PC-3 (cell line): ENCODE measurements at places on chromosomes 11 and 22. TPM values are rescaled to one million over a fixed set of nuclear protein-coding genes. Genes with fewer than 3 reads are reported as not detected.

Gene BIK
- 24.6 and 29.4 TPM in 2 replicates for total RNA-seq

Gene RDX
- 86.2 and 131 TPM in 2 replicates for total RNA-seq

Gene ACR
- not detected in 2 replicates for total RNA-seq

Gene TRPM5
- 0.06 TPM in 1 of 2 replicates, not detected in the other for total RNA-seq

Gene C11orf42
- total RNA-seq: not detected in 2 replicates

Gene BTG4
- not detected in 2 replicates for total RNA-seq

Gene SMIM35
- not detected in 2 replicates for total RNA-seq

Gene KIRREL3
- total RNA-seq: 0.44 TPM in 1 of 2 replicates, not detected in the other

Gene APOA4
- not detected in 2 replicates for total RNA-seq

- no peaks in the 10 kb centered on the region for H3K36me3 ChIP-seq
- H3K27ac ChIP-seq: no peak overlapping the region
- no peak overlapping the region for H3K4me3 ChIP-seq
- peaks cover 29% of the 10 kb centered on the region for H3K27me3 ChIP-seq
- H3K4me1 ChIP-seq: no peaks in the 10 kb centered on the region
Observed at GRCh38 chr11:111419181-111419580, 40.1 kb upstream of the POU2AF1 start.

DNA sequence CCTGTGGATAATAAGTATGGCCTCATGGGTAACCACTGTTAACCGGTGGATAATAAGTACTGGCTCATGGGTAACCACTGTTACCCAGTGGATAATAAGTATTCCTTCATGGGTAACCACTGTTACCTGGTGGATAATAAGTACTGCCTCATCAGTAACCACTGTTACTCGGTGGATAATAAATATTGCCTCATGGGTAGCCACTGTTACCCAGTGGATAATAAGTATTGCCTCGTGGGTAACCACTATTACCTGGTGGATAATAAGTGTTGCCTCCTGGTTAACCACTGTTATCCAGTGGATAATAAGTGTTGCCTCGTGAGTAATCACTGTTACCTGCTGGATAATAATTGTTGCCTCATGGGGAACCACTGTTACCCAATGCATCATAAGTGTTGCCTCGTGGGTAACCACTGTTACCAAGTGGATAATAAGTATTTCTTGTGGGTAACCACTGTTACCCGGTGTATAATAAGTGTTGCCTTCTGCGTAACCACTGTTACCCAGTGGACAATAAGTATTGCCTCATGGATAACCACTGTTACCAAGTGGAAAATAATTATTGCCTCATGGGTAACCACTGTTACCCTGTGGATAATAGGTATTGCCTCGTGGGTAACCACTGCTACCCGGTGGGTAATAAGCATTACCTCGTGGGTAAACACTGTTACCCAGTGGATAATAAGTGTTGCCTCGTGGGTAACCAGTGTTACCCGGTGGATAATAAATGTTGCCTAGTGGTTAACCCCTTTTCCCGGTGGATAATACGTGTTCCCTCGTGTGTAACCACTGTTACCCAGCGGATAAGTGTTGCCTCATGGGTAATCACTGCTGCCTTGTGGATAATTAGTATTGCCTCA lies 26.6 kb upstream of the NXPE4 start:
- H3K4me1 ChIP-seq: no peaks in the 10 kb centered on the region
- H3K27me3 ChIP-seq: no peaks in the 10 kb centered on the region
- H3K36me3 ChIP-seq: no peaks in the 10 kb centered on the region
- H3K4me3 ChIP-seq: no peak overlapping the region
- H3K27ac ChIP-seq: no peak overlapping the region

GRCh38 chr22:48743601-48744282 lies 1083.9 kb downstream of the BRD1 start:
- DNase-seq: no peak
- no peaks in the 10 kb centered on the region for H3K27me3 ChIP-seq
- no peaks in the 10 kb centered on the region for H3K4me1 ChIP-seq
- no peak overlapping the region for H3K27ac ChIP-seq
- no peak overlapping the region for H3K4me3 ChIP-seq

- no peaks in the 10 kb centered on the region for H3K36me3 ChIP-seq
- no peak overlapping the region for H3K4me3 ChIP-seq
- H3K27me3 ChIP-seq: no peaks in the 10 kb centered on the region
- DNase-seq: no peak
- H3K4me1 ChIP-seq: peaks cover 8% of the 10 kb centered on the region; the same call in 1 of the 2 replicates
- no peak overlapping the region for H3K27ac ChIP-seq
Observed at GRCh38 chr11:12856338-12856737, 152.8 kb upstream of the RASSF10 start.

DNA sequence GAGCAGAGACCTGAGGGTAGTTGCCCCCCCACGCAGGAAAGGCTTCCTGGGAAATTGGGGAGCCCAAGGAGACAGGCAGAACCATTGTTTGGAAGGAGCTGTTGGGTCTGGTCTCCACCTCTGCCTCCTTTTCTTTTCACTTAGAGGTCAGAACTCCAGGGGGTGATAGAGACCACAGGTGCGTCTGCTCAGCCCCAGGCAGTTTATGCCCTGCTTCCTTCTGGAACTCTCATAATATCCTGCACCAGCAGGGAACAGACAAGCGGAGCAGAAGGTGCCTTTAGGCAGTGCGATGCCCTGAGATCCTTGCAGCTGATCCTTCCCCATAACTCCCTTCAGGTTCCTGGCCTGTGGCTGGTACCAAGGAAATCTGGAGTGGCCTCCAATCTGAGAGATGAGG lies 120.2 kb downstream of the NECTIN1 start:
- no peaks in the 10 kb centered on the region for H3K36me3 ChIP-seq
- DNase-seq: no peak
- no peaks in the 10 kb centered on the region for H3K27me3 ChIP-seq
- H3K27ac ChIP-seq: no peak overlapping the region
- H3K4me3 ChIP-seq: no peak overlapping the region

DNA sequence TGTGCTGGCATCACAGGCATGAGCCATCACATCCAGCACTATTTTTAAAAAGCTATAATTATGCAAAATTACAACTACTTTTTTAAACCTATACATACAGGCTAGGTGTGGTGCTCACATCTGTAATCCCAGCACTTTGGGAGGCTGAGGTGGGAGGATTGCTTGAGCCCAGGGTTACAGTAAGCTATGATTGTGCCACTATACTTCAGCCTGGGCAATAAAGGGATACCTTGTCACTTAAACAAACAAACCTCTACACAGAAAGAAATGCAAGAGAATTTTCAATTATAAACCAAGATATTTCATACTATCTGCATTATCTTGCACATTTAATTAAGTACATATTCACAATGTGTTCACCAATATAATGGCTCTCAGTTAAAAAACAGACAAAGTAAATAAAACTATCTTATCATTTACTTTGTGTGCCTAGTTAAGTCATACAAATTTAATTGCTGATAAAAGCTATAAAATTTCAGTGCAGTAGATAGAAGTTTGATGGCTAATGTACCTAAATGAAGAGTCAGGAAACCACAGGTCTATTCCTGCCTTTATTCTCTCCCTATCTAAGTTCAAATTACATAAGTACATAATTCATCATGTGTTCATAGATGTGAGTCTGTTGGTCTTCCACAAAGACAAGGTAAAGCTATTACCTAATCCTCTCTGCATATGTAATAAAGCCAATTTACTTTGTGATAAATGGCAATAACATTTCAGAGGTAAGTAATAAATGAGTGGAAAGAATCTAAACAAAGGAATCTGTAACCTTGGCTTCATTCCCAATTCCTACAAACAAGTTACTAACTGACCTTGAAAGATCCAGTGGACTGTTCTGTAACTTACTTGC lies 9.0 kb upstream of the RDX start:
- H3K4me3 ChIP-seq: no peak overlapping the region
- peak; percentile 98 for DNase-seq
- no peaks in the 10 kb centered on the region for H3K36me3 ChIP-seq
- peak overlapping the region; percentile 93 for H3K27ac ChIP-seq

- no peak overlapping the region for H3K4me3 ChIP-seq
- H3K27me3 ChIP-seq: peaks cover 15% of the 10 kb centered on the region
- no peaks in the 10 kb centered on the region for H3K36me3 ChIP-seq
- H3K27ac ChIP-seq: peak overlapping the region; percentile 76
- peak; percentile 89 for DNase-seq
Observed at GRCh38 chr11:46920755-46921154, 2.4 kb upstream of the LRP4 start.

- no peak for DNase-seq
- H3K4me3 ChIP-seq: no peak overlapping the region
- no peaks in the 10 kb centered on the region for H3K27me3 ChIP-seq
- H3K36me3 ChIP-seq: no peaks in the 10 kb centered on the region
Observed at GRCh38 chr11:128725630-128726319, 31.9 kb downstream of the FLI1 start.

DNA sequence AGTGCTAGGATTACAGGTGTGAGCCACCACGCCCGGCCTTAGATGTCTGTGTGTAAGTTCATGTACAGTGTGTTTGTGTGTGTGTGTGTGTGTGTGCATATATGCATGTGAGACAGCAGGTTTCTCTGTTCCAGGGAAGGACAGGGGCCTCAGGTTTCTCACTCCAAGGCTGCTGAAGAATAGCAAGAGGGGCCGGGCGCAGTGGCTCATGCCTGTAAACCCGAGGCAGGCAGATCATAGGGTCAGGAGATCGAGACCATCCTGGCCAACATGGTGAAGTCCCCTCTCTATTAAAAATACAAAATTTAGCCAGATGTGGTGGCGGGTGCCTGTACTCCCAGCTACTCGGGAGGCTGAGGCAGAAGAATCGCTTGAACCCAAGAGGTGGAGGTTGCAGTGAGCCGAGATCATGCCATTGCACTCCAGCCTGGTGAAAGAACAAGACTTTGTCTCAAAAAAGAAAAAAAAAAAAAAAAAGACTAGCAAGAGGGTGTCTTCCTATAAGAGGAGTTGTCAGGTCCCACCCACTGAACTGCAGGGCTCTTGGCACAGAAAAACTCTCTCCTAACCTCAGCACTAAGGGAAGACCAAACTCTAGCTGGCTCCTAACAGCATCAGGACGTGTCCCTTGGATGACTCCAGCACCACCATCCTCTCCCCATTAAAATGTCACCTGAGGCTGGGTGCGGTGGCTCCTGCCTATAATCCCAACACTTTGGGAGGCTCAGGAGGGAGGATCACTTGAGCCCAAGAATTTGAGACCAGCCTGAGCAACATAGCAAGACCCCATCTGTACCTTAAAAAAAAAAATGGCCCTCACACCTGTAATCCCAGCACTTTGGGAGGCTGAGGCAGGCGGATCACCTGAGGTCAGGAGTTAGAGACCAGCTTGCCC lies 40.0 kb downstream of the TST start:
- DNase-seq: no peak
- H3K4me1 ChIP-seq: no peaks in the 10 kb centered on the region
- H3K36me3 ChIP-seq: no peaks in the 10 kb centered on the region
- H3K27ac ChIP-seq: no peak overlapping the region

DNA sequence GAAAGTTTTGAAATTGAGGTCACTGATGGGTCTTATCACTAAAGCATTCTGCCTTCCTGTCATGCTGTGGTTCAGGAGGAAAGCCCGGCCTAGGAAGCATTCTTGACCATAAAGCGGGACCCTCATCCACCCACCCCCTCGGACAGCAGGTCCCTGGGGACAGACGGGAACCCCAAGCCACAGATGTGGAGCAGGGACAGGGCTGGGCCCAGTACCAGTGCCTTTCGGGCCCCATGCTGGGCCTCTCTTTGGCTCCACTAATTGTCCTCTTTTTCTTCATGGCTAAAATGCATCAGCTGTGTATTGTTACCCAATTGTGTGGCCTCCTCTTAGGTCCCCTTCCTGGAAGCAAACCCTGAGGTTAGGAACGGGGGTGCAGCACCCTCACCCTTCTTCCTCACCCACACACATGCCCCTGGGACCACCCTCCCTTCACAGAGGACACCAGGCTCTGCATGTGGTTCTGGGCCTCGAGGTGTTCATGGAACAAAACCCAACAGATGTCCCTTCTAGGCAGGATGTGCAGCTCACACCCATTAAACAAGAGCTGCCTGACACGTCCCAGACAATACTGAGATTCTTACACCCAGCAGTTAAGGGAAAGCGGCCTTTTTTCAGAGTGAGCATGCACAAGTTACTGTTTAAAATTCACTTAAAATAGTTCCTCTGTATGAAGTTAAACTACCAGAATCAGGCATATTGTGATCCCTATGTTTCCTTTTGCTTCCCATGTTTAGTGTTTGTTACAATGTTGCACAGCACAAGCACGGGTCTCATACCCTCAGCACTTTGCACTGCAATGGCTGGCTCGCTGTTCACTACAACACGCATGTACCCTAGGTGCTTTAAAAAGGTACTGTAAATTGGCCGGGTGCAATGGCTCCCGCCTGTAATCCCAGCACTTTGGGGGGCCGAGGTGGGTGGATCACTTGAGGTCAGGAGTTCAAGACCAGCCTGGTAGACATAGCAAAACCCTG lies 807.6 kb downstream of the BRD1 start:
- no peaks in the 10 kb centered on the region for H3K4me1 ChIP-seq
- no peak overlapping the region for H3K4me3 ChIP-seq
- H3K27ac ChIP-seq: no peak overlapping the region

- DNase-seq: no peak
- peaks cover 14% of the 10 kb centered on the region; the same call in 1 of the 2 replicates for H3K36me3 ChIP-seq
- no peaks in the 10 kb centered on the region for H3K4me1 ChIP-seq
- H3K4me3 ChIP-seq: no peak overlapping the region
- H3K27me3 ChIP-seq: no peaks in the 10 kb centered on the region
Observed at GRCh38 chr11:10511181-10511621, 29.8 kb downstream of the RNF141 start.

GRCh38 chr22:38346506-38346905 lies 29.3 kb upstream of the CSNK1E start:
- H3K4me1 ChIP-seq: peaks cover 6% of the 10 kb centered on the region; the same call in 1 of the 2 replicates
- H3K36me3 ChIP-seq: no peaks in the 10 kb centered on the region
- no peak for DNase-seq

- DNase-seq: no peak
- no peaks in the 10 kb centered on the region for H3K27me3 ChIP-seq
- H3K4me3 ChIP-seq: no peak overlapping the region
- H3K27ac ChIP-seq: no peak overlapping the region
- no peaks in the 10 kb centered on the region for H3K36me3 ChIP-seq
Observed at GRCh38 chr11:128151780-128152179, 435.6 kb downstream of the ETS1 start.

DNA sequence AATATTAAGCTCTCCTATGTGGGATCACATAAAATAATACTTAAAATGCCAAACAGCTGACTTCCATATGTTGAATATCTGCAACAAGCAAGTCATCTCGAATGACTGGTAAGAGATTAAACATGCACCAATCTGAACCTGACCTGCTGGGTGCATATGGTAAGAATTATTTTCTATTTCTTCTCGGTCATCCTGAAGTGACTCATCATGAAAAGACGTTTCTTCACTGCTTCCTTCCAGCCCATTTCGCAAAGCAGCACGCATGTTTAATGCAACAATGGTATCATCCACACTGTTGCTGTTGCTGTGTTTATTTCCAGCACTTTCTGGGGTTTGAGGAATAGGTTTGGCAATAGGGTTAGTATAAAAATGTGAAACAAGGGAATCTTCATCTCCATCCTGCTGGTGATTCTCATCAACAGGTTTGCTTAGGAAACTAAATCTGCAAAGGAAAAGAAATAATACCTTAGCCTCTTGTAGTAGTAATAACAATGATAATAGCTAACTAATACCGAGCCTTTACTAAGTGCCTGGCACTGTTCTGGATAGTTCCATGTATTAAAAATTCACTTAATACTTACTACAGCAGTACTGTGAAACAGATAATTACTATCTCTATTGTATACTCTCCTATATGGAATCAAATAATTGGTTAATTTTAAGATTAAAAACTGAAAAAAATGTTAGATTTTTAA lies 52.0 kb upstream of the CHRNA10 start:
- H3K36me3 ChIP-seq: peaks cover 57% of the 10 kb centered on the region
- peak; percentile 69 for DNase-seq
- peak overlapping the region; percentile 35 for H3K27ac ChIP-seq
- no peak overlapping the region for H3K4me3 ChIP-seq
- no peaks in the 10 kb centered on the region for H3K27me3 ChIP-seq
- H3K4me1 ChIP-seq: peaks cover 9% of the 10 kb centered on the region

- DNase-seq: no peak
- no peaks in the 10 kb centered on the region for H3K36me3 ChIP-seq
- no peak overlapping the region for H3K4me3 ChIP-seq
- peaks cover 50% of the 10 kb centered on the region for H3K27me3 ChIP-seq
- H3K27ac ChIP-seq: no peak overlapping the region
Observed at GRCh38 chr11:120696597-120697218, 185.2 kb downstream of the GRIK4 start.
